H1 (cell line): ENCODE measurements at places on chromosomes 1 and 21.

DNA sequence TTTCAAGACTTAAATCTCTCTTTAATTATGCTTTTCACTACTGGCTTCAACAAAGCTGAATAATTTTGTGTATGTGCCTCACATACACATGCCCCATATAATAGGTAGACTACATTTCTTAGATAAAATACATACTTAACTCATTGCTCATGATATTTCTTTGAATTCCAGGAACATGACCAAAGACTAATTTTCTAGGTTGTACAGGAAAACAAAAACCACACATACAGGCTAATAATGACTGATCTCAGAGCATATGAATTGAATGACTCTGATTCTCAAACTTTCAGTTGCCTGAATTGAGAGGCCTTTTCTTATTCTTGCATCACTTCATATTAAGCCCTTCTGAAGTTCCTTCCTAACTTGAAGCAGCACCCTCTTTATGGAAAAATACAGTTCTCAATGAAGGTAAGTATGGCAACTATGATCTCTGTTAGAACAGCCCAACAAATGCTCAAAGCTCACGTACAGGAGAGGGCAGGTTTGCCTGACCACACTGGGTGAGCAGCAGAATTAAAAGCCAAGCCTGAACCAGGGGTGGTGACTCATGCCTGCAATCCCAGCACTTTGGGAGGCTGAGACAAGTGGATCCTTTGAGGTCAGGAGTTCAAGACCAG, 22.6 kb upstream of the UAP1 start:
- no peaks in the 10 kb centered on the region for H3K36me3 ChIP-seq
- no peak for DNase-seq
- H3K27ac ChIP-seq, result no peak overlapping the region

DNA sequence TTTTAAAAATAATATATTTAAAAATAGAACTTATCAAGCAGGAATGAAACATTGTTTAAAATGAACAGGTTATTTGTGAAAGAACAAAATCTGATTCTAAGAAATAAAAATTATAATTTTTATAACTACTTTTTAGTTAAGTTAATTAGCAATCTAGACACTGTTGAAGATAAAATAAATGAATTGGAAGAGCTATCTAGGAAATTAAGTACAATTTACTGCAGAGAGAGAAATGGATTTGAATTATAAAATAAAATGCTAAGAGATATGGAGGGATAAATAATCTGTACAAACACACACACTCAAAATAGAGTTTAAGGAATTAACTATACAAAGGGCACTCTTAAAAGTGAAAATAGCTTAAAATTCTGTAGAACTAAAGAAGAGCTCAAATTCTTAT, 1123.1 kb downstream of the PLA2G4A start:
- H3K4me1 ChIP-seq, result no peaks in the 10 kb centered on the region
- H3K27me3 ChIP-seq, result no peaks in the 10 kb centered on the region
- DNase-seq, result no peak
- no peaks in the 10 kb centered on the region for H3K36me3 ChIP-seq

DNA sequence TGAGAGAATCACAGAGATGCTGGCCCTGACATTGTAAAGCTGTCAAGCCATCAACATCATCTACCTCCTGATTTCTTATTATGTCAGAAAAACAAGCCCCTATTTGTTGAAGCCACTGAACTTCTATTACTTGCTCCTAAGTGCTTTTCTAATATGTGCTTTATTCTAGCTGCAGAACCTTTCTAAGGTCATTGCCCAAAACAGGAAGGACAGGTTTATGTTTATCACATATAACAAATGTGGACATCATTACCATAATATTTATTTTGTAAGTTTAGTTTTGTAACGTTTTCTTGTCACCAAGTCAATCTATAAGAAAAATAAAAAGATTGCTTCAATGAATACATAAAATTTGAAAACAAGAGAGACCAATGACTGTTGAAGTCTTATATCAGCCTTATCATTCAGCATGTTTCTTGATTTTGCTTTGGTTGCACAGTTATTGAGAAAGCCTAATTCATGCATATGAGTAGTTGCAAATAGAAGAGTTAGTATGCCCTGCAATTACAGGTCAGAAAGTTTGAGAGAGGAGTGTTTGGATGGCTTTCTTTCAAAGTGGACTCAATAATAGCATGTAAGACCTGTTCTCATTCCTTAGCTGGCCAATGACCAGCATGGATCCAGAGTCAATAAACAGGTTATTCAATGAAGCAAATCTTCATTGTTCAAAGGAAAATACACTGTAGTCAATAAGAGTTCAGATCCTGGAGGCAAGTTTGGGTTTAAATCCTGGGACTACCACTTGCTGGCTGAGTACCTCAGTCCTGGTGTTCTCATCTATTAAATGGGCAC, 84.1 kb downstream of the MAB21L3 start:
- no peaks in the 10 kb centered on the region for H3K27me3 ChIP-seq
- no peak overlapping the region for H3K27ac ChIP-seq
- no peaks in the 10 kb centered on the region for H3K4me1 ChIP-seq
- H3K36me3 ChIP-seq, result no peaks in the 10 kb centered on the region

- H3K27me3 ChIP-seq, result no peaks in the 10 kb centered on the region
- H3K4me3 ChIP-seq, result no peak overlapping the region
- H3K36me3 ChIP-seq, result no peaks in the 10 kb centered on the region
- H3K27ac ChIP-seq, result no peak overlapping the region
- DNase-seq, result no peak
These were observed 32.5 kb downstream of the RHOU start for GRCh38 chr1:228767636-228768354.

DNA sequence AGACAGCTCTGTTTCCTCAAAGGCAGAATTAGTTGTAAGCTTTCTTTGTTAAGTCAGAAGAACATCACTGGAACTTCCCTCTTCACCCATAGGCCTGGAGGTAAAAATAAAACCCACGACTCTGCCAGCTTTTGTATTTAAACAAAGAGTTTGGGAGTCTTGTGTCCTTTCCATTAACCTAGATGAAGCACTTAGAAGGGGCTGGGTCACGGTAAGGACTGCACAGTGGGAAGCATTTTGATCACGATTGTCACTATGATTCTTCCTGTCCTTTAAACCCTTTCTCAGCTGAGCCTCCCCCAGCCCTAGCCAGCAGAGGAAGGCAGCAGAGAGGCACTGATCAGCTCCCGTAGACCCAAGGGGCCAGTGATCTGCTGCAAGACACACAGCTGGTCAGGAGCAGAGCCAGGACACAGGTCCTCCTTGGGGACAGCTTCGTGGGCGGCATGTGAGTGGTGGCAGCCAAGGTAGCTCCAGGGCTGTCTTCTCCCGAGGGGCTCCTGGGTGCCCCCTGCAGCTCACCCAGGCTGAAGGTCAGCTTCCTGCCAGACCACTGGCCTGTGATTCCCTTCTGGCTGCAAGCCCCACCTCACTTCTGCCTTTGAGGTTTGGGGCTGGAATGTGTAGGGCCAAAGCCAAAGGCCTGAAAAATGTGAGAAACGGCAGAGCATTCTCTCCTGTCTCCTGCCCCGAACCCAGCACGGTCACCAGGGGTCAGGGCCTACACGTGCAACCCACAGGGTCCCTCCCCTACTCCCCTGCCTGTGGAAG, 4.0 kb upstream of the LAPTM5 start:
- H3K36me3 ChIP-seq, result no peaks in the 10 kb centered on the region
- H3K27ac ChIP-seq, result no peak overlapping the region
- no peak overlapping the region for H3K4me3 ChIP-seq
- H3K4me1 ChIP-seq, result peaks cover 8% of the 10 kb centered on the region; the same call in 1 of the 2 replicates
- no peaks in the 10 kb centered on the region for H3K27me3 ChIP-seq

DNA sequence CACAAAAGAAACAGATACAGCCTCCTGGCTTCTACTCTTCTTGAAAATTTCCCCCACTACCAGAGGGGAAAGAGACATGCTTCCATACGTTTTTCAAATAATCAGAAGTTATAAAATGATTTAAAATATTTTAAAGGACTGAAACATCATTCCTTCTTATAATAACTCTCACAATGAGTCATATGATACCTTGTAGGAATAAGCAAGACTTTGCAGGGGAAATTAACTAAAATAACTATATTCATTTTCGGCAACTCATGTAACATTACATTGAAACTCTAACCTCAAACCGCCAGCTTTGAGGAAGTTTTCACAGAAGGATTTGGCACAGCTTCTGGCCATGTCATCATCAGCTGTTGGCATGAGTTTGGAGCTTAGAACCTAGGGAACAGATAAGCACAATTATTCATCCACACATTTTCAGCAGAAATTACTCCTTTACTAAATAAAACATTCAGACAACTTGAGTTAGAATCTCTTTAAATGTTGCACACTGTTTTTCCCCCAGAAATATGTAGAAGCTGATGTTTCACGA, 85.9 kb downstream of the USP24 start:
- H3K27ac ChIP-seq, result no peak overlapping the region
- peaks cover 1% of the 10 kb centered on the region for H3K27me3 ChIP-seq
- no peaks in the 10 kb centered on the region for H3K4me1 ChIP-seq
- no peak overlapping the region for H3K4me3 ChIP-seq
- H3K36me3 ChIP-seq, result peaks cover 32% of the 10 kb centered on the region

DNA sequence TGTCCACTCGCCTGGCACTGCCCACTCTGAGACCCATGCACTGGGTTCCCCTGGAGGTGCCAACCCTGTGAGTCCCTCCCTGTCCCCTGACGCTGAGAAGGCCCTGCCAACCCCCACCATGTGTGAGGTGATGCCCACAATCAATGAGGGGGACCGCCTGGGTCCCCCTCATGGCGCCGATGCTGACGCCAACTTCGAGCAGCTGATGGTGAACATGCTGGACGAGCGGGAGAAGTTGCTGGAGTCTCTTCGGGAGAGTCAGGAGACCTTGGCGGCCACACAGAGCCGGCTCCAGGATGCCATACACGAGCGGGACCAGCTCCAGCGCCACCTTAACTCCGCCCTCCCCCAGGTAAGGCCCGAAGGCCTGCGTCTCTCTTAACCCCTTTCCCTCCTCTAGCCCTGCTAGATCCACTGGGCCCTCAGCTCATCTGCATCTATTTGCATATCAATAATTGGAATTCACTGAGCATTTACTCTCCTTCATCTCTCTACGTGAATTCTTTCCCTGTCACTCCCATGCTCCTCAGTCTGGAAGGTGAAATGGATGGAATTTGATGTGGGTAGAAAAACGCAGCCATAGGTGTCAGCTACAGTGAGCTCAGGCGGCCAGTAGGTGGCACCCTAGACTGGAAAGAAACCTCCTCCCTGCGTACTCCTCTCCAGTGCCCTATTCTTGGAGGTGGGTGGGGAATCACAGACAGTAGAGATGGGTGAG, 12.8 kb downstream of the PPFIA4 start:
- DNase-seq, result peak; percentile 86
- H3K27ac ChIP-seq, result no peak overlapping the region
- H3K27me3 ChIP-seq, result no peaks in the 10 kb centered on the region
- no peak overlapping the region for H3K4me3 ChIP-seq

GRCh38 chr1:26949926-26950319, 10.3 kb downstream of the KDF1 start:
- H3K36me3 ChIP-seq, result peaks cover 33% of the 10 kb centered on the region
- DNase-seq, result no peak
- no peak overlapping the region for H3K27ac ChIP-seq
- no peaks in the 10 kb centered on the region for H3K4me1 ChIP-seq

DNA sequence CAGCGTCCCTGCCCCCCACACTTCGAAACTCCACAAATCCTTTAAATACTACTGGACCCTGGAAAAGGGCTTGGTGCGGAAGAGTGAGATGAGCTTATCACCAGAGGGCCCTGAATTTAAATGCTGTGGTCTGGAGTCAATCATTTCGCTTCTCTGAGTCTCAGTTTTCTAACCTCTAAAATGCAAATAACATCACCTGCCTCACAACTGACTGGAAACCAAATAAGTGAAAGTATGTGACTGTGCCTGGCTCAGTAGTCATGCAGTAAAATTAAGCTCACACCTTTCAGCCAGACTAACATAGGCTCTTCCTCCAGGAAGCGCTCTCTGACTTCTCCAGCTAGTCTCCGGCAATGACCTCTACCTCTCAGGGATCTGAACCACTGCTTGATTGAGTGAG, 4.2 kb downstream of the GJA4 start:
- no peak for DNase-seq
- H3K36me3 ChIP-seq, result no peaks in the 10 kb centered on the region
- H3K4me3 ChIP-seq, result no peak overlapping the region
- H3K4me1 ChIP-seq, result no peaks in the 10 kb centered on the region
- no peak overlapping the region for H3K27ac ChIP-seq

DNA sequence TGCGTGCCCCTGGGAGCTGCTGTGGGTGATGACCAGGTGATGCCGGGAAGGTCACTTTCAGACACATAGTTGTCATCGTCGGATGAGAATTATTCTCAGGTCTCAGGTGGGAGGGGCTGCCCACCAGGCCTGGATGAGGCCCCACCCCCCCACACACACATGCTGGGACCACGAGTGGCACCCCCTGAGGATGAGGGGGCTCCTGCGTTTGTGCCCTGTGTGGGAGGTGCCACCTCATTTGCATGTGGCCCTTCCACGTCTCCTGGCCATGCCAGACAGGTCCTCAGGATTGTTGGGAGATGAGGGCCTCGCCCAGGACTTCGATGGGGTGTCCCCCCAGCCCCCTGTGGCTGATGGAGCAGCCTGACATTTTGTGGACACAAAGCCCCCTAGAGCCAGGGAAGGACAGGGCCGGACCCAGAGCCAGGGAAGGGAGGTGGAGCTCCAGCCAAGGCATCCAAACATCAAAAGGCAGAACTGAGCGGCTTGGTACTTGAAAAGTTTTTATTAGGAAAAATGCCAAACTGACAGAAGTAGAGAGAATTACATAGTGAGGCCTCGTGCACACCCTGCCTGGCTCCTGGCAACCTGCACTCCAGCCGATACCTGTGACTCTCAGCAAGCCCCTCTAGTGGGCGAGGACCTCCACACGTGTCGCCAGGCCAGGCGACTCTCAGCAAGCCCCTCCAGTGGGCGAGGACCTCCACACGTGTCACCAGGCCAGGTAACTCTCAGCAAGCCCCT, 55.7 kb downstream of the PRKCZ start:
- no peak overlapping the region for H3K27ac ChIP-seq
- H3K4me3 ChIP-seq, result no peak overlapping the region
- H3K27me3 ChIP-seq, result no peaks in the 10 kb centered on the region
- no peaks in the 10 kb centered on the region for H3K4me1 ChIP-seq
- no peak for DNase-seq

GRCh38 chr1:205269711-205270110, 42.0 kb downstream of the TMCC2 start:
- no peaks in the 10 kb centered on the region for H3K27me3 ChIP-seq
- no peak overlapping the region for H3K27ac ChIP-seq
- no peak overlapping the region for H3K4me3 ChIP-seq
- no peak for DNase-seq

DNA sequence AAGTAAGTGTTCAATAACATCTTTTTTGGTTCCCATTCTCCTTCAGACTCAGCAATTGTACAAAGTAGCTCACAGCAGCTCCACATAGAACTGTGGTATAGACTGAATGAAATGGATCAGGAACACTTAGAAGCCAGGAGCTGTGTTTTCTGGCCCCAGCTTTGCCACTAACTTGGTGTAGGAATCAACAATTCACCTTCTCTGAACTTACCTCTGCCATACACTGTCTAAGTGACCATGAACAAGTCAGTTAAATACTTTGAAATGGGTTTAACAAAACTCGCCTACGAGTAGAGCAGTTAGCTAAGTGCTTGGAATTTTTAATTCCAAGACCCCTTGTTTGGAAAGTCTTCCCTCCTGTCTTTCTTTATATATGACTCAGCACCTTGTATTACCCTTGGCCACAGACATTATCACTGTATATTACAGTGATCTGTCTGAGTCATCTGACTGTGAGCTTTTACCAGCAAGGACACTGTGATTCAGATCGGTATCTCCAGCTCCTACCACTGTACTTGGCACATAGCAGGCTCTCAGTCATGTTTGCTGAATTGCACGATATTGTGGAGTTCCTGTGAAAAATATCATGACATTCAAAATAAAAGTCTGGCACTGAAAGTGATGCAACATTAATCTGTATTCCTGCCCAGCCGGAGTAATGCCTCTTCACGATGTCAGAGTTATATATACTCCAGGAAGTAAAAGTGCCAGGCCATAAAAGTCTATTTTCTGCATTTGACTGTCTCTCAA, 101.7 kb upstream of the BEND5 start:
- H3K4me1 ChIP-seq, result no peaks in the 10 kb centered on the region; the same call in 1 of the 2 replicates
- no peak for DNase-seq
- H3K36me3 ChIP-seq, result no peaks in the 10 kb centered on the region
- no peak overlapping the region for H3K27ac ChIP-seq
